ENCODE measurements at places on chromosomes 4 and X. TPM values are rescaled to one million over a fixed set of nuclear protein-coding genes. Genes with fewer than 3 reads are reported as not detected.
A peak's percentile ranks its signal among the peaks of the same experiment; 100 is the strongest.

- DNase-seq, result no peak
These were observed 23.7 kb downstream of the RWDD4 start for GRCh38 chr4:183635321-183635720.

DNA sequence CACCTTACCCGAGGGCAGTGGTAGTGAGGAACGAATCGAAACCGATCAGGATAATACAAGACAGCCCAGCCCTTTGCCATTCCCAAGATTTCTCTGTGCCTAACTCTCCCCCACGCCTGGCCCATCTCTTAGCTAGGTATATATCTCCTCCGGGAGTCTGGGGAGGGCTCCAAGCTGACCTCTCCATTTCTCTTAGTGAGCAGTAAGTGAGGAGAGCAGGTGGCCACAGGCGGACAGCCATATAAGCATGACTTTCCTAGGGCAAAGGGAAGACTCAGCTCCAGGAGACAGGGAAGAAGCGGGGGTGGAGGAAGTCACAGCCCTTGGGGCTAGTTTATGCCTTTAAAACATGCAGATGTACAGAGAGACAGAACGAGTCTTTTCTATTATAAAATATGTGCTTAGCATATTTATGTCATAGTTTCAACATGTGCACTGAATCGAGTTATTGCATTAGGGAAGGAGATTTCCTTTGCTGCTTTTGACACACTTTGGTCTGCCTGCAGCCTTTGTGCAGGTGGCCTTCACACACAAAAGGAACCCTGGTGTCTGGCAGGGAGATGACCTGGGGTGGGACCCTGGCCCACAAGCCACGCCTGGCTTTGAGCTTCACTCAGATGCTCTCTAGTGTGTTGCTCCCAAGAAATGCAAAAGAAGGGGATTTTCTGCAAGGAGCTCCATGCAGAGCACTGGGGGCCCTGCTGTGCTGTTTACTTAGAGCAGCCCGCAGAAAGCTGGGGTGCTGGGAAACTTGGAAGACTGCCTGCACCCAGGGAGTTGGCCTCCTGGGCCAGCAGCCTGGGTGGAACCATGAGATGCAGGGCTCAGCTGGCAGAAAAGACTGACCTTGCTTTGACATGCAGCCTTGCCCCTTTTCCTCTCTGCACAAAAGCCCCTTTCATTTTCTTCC is 613.3 kb downstream of the BCOR start:
- DNase-seq, result no peak

DNA sequence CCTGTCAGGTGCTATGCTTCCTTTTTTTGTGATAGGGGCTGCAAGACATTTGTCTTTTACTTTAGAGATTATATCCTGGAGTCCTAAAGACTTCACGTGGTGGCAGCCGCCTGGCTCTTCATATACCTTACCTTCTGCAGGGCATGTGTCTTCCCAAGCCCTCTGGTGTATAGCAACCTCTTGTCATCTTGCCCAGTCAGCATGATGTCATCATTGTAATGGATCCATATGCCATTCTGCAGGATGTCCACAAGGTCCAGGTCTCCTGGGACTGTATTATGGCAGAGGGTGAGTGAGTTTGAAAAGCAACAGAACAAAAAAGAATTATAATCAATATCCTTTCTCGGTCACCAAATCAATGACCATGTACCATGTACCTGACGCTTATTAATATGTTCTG is 82.2 kb upstream of the SCOC start:
- no peak for DNase-seq

DNA sequence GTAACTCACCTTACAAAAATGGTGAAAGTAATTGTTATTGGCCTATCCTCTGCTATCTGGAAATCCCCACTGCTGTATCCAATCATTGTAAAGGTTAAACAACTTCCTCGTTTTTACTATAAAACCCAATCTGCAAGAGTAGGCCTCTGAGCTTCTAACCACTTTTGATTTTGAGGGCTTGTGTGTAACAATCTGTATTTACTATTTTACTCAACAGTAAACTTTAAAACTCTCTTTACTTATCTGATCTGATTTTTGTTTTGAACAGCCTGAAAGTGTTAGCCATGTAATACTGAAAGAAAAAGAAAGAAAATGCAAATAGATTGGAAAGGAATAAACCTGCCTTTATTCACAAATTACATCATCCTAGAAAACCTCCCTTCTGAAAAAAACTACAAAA is 63.1 kb downstream of the SLC10A7 start:
- DNase-seq, result no peak

DNA sequence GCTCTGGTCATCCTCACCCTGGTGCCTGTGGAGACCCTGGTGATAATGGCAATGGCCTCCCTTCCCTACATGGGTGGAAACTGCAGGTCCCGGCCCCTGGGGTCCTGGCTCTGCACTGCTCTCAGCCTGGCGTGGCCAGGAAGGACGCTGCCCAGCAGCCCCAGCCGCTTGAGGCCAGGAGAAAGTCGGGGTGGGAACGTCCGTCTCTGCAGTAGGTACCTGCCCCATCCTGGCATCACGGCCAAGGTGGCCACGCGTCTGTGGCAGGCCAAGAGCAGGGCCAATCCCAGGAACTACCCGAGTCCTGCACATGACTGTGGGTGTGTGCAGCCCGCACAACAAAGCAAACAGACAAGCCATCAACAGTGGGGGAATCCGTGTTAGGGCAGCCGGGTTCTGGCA is 33.8 kb downstream of the FGFRL1 start:
- DNase-seq, result peak; percentile 26

GRCh38 chrX:32687379-32687778 is 524.0 kb downstream of the DMD start:
- DNase-seq, result no peak

SLBP gene
- 18.2 TPM for total RNA-seq

TRPC3 gene
- 0.99 TPM for total RNA-seq
